ENCODE measurements at places on chromosomes 5 and 9. TPM values are rescaled to one million over a fixed set of nuclear protein-coding genes. Genes with fewer than 3 reads are reported as not detected.

Gene LRRC19
- polyA plus RNA-seq: 0.81 TPM

Gene IL3
- not detected for polyA plus RNA-seq

Gene HRH2
- polyA plus RNA-seq: 7.3 TPM

Gene CBY3
- polyA plus RNA-seq: 1.1 TPM

Gene ANKRD33B
- polyA plus RNA-seq: 0.58 TPM

Gene TAF11L4
- not detected for polyA plus RNA-seq

Gene CARD6
- polyA plus RNA-seq: 7.2 TPM

Gene PCDHB12
- polyA plus RNA-seq: 6.5 TPM

Gene CCDC192
- 0.66 TPM for polyA plus RNA-seq

Gene TLX3
- polyA plus RNA-seq: not detected

Gene IL13
- 0.13 TPM for polyA plus RNA-seq

Gene C5orf52
- not detected for polyA plus RNA-seq

Gene CLINT1
- 118 TPM for polyA plus RNA-seq

Gene BTNL8
- 0.85 TPM for polyA plus RNA-seq

Gene TAF1L
- 0.08 TPM for polyA plus RNA-seq

Gene CAMK4
- 16.9 TPM for polyA plus RNA-seq

Gene FOXD4L6
- not detected for polyA plus RNA-seq

Gene GIN1
- polyA plus RNA-seq: 10.2 TPM

Gene ZNF354C
- 17.1 TPM for polyA plus RNA-seq

Gene SLC31A2
- polyA plus RNA-seq: 2.6 TPM

Gene ADRB2
- polyA plus RNA-seq: 1.6 TPM

Gene SMIM33
- not detected for polyA plus RNA-seq

Gene BRINP1
- polyA plus RNA-seq: 0.14 TPM

Gene TOR1B
- 20.5 TPM for polyA plus RNA-seq

Gene TRIM36
- polyA plus RNA-seq: 1.3 TPM

Gene PKD2L2
- polyA plus RNA-seq: 0.28 TPM

Gene MAMDC4
- polyA plus RNA-seq: 9.5 TPM

Gene PPP3R2
- not detected for polyA plus RNA-seq

Gene SYK
- polyA plus RNA-seq: 19.6 TPM

Gene ACOT12
- 0.54 TPM for polyA plus RNA-seq

Gene PLPP7
- polyA plus RNA-seq: 3.5 TPM

Gene EIF4EBP3
- polyA plus RNA-seq: 10.5 TPM

Gene LTC4S
- 4.0 TPM for polyA plus RNA-seq

Gene PCDH1
- polyA plus RNA-seq: 31.0 TPM

Gene CTNND2
- 2.5 TPM for polyA plus RNA-seq

Gene DEPDC1B
- polyA plus RNA-seq: 15.5 TPM

Gene SSBP2
- polyA plus RNA-seq: 76.2 TPM

Gene SV2C
- 0.60 TPM for polyA plus RNA-seq

Gene TMC1
- 0.51 TPM for polyA plus RNA-seq

Gene SPATA6L
- polyA plus RNA-seq: 5.1 TPM

Gene FOXD4L4
- polyA plus RNA-seq: not detected

Gene TTC16
- polyA plus RNA-seq: 0.82 TPM

Gene ACTBL2
- not detected for polyA plus RNA-seq

Gene GPR150
- polyA plus RNA-seq: 0.12 TPM

Gene PRRC1
- 80.9 TPM for polyA plus RNA-seq

Gene KIAA0825
- 6.0 TPM for polyA plus RNA-seq
